CD8-positive, alpha-beta memory T cell (primary cell): ENCODE measurements at places on chromosomes 13 and 19.

DNA sequence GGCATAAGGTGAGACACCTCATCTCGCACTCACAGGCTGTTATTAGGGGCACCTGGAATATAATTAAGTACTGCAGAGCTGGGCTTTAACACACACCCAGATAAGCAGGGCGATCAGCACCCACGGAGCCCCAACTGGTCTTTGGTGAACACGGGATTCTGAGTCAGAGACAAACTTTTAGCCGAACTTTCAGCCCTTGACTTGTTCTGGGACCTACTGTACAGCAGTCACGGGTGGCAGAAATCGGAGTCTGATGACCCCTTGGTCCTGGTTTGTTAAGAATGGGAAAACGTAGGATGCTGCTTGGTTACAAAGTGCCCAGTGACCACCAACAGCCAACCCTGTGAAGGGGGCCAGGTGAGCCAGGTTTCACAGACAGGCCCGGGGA, 9.0 kb downstream of the SH3GL1 start:
- no peak for DNase-seq

DNA sequence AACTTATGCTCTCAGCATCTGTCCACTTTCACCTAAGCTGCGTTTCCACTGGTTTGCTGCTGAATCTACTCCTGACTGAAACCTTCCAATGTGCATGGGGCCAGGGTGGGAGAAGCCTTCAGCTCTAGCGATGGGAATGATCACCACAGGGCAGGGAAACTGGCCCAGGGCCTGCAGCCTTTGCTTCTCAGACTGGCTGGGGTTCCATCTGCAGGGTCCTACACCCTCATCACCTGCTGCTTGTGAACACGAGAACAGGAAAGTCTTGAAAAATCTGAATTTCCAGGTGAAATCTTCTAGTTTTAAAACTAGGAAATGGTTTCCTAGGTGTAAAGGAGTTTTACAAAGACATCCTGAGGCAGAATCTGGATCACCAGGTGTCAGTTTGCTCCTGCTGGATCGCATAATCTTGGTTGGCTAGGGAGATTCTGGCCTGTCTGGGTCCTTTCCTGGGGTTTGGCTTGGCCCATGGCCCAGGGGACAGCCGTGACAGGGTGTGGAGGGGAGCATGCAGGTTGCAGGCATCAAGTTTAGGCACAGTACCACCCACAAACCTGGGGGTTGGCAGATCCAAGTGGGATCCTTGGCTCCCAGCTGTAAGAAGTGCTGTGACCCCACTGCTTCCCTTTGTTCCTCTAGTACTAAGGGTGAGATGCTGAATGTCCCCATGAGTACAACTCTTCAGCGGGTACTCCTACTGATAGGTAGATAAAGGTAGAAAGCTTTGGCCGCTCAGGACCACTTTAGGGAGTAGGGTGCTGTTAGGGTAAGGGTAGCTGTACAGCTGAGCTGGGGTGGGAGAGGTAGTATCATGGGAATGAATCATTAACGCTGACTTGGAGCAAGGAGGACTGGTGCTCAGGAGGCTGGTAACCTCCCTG, 1.8 kb upstream of the UBE2M start:
- no peak for DNase-seq

- DNase-seq: peak; percentile 79
Measured at GRCh38 chr19:36973021-36973843, 57.1 kb downstream of the ZNF568 start.

- DNase-seq: no peak
Measured at GRCh38 chr19:45900738-45901431, 1.5 kb downstream of the MYPOP start.

DNA sequence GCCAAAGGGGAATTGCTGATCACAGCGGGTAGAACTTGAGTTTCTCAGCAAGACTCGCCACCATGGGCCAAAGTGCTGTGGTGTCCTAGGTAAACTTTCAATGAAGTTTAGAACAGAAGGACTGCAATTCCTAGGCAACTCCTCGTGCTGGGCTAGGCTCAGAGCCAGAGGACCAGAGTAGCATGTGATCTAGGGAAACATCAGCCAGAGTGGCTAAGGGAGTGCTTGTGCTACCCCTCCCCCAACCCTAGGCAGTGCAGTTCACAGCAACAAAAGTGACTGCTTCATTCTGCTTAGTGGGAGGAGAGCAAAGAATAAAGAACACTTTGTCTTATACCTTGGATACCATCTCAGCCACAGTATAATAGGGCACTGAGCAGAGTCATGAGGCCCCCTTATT, 1658.6 kb upstream of the MIR17HG start:
- DNase-seq: no peak

- DNase-seq: no peak
Measured at GRCh38 chr13:105410602-105411001, 1124.9 kb downstream of the EFNB2 start.

- no peak for DNase-seq
Measured at GRCh38 chr19:1019980-1020867, 699 bp downstream of the TMEM259 start.

DNA sequence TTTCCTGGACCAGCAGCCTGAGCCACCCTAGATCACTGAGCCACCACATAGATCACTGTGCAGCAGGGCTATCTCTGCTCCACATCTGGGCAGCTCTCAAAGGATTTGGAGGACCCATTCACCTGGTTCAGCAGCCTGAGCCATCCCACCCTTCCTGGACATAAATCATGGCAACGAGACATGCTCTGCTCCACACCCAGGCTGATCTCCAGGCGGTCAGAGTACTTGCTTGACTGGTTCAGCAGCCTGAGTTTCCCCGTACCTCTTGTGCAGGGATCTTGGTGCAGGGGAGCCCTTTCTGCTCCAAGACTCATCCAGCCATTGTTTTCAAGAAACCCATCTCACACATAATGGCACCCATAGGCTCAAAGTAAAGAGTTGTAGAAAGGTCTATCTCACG, 195.3 kb downstream of the LIG4 start:
- no peak for DNase-seq

DNA sequence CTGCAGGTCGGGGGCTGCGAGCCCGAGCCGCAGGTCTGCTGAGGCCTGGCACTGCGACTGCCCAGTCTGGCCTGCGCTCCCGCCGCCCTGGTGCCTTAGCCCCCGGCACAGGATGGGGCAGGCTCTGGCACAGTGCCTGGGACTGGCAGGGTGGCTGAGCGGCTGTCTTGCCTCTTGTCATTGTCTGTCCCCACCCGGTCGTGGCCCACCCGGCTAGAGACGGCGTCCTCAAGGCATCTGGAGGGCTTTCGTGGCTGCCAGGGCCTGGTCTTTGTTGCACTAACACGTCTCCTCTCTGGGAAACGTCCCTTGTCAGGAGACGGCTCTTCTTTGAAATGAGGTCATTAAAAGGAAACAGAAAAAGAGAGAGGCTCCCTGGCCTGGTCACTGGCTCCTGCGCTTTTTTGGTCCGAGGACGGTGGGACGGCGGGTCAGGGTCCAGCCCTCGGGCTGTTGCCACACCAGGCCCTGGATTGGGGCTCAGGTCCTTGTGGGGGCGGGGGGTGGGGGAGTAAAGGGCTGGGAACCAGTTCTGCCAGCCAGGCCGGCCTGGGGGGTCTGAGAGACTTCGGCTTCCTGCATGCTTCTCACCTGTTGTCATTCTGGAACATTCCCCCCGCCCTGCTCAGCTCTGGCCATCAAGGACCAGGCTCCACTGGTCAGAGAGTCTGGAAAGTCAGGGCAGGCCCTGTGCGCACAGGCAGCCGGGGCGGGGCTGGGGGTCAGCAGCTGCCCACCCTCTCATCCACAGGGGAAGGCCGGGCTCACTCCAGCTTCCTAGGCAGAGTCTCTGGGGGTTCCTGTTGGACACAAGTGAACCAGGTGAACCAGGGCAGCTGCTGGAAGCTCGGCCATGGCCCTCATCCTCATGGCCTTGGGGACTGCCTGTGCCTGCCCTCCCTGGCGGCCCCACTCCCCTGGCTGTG, 6.2 kb upstream of the ZNF554 start:
- no peak for DNase-seq
